ENCODE measurements at places on chromosomes 16 and 17. TPM values are rescaled to one million over a fixed set of nuclear protein-coding genes. Genes with fewer than 3 reads are reported as not detected.

CDH11 gene
- total RNA-seq = 26.1 TPM

BPTF gene
- 72.9 TPM for total RNA-seq

TM4SF5 gene
- total RNA-seq = not detected

ABCC11 gene
- total RNA-seq = 0.30 TPM
